Osteocyte (in vitro differentiated cells): ENCODE measurements at places on chromosomes 12 and 14.

GRCh38 chr12:123363390-123363739, 1.3 kb downstream of the SBNO1 start:
- no peak for DNase-seq

GRCh38 chr12:133057446-133057845, 20.1 kb downstream of the ZNF84 start:
- DNase-seq, result no peak

- DNase-seq, result no peak
Measured at GRCh38 chr14:30603402-30603801, 18.7 kb upstream of the SCFD1 start.

DNA sequence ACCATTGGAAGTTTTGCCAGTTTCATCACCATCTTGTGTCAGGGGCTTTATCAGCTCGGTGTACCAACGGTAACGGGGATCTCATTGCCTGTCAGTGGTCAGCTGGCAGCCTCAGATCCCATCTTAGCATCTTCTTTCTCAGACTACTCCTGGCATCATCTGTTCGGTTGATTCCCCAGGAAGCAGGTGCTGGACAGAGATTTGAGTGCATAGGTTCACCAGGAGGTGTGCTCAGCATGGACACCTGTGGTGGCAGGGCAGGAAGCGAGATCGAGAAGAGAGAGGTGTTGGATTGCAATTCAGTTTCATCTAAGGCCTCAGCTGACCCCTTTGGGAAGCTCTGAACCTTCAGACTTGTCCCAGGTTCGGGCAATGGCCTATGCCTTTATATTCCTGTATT, 76.0 kb downstream of the C12orf75 start:
- DNase-seq, result no peak

DNA sequence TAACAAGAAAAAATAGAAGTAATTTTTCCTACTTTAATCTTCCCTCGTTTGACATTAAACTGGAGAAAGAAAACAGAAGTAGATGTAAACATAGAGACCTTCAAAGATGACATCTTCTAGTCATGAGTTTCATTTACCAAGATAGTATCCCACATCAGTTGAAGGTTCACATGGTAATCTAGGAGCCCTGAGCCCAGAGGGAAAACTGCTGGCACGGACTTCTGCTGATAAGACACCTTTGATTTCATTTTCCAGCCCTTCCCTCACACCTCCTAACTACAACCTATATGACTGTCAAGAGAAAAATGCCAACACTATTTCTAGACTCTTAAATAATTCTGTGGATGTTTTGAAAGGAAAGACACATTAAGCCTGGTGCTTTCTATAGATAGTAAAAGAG, 46.0 kb upstream of the CCDC175 start:
- no peak for DNase-seq

GRCh38 chr12:116172224-116172849, 105.2 kb downstream of the MED13L start:
- no peak for DNase-seq

DNA sequence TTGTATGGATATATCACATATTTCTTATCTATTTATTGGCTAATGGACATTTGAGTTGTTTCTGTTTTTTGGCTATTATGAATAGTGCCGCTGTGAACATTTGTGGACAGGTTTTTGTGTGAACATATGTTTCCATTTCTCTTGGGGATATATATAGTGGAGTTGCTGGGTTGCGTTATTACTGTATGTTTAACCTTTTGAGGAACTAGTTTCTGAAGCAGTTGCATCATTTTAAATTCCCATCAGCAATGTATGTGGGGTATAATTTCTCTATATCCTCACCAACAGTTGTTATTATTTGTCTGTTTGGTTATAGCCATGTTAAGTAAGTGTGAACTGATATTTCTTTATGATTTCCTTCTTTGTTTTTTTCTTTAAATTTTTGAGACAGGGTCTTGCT, 10.7 kb downstream of the TCTN2 start:
- DNase-seq, result no peak

- no peak for DNase-seq
Measured at GRCh38 chr12:26557326-26557725, 275.7 kb downstream of the ITPR2 start.

GRCh38 chr12:5440978-5441377, 9.1 kb downstream of the NTF3 start:
- no peak for DNase-seq

DNA sequence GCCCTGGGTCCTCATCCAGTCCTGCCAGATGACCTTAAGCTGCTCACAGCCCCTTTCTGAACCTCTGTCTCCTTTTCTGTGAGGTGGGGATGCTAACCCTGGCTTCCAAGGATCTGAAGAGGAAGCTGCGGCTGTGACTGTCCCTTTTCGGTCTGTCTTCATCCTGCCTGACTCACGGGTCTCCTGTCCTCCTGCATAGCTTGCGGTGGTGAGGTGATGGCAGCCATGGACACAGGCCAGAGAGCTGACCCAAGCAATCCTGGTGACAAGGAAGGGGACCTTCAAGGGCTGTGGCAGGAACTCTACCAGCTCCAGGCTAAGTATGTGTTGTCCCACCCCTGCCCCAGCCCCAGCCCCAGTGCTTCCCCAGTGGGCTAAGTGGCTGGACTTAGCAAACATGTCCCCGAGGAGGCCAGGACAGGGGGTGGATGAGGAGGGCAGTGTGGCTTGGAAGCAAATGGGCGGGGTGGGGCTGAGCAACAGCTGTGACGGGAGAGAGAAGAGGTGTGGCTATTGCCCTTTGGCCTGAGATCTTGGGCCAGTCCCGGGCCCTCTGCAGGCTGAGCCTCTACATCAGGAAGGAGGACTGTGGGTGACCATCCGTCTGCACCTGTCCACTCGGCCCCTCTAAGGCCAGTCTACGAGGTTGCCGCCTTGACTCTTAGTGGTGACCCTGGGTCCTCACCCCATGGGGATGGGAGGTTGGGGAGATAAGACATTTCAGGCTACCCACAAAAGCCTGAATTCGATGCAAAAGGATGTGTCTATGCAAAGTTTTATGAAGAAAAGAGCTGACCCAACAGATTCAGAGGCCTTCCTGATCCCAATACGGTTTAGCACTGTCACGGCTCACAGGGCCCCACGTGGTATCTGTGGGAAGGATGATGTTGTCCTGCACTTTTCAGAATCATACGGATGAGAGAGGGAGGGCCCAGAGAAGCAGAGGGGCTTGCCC, 1.1 kb downstream of the CCDC197 start:
- DNase-seq, result no peak
